ENCODE measurements at places on chromosomes 2 and 18.
A peak's percentile ranks its signal among the peaks of the same experiment; 100 is the strongest.

GRCh38 chr18:75858754-75859153 lies 431.3 kb upstream of the SMIM21 start:
- no peak for DNase-seq

GRCh38 chr2:233422050-233422639 lies 67.9 kb downstream of the DGKD start:
- peak; percentile 84 for DNase-seq

- no peak for DNase-seq
These were observed 11.5 kb upstream of the KYNU start for GRCh38 chr2:142865924-142866323.

GRCh38 chr18:63131959-63132818 lies 187.4 kb downstream of the BCL2 start:
- no peak for DNase-seq

DNA sequence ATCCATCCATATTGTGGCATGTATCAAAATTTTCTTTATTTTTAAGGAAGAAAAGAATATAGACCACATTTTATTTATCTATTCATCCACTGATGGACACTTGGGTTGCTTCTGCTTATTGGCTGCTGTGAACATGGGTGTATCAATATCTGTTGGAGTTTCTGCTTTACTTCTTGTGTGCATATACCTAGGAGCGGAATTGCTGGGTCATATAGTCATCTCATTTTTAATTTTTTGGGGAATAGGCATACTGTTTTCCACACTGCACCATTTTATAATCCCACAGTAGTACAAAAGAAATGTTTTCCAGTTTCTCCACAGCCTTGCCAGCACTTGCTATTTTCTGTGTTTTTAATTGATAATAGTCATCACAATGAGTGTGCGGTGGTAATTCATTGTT lies 197.2 kb downstream of the ACKR3 start:
- DNase-seq = no peak

DNA sequence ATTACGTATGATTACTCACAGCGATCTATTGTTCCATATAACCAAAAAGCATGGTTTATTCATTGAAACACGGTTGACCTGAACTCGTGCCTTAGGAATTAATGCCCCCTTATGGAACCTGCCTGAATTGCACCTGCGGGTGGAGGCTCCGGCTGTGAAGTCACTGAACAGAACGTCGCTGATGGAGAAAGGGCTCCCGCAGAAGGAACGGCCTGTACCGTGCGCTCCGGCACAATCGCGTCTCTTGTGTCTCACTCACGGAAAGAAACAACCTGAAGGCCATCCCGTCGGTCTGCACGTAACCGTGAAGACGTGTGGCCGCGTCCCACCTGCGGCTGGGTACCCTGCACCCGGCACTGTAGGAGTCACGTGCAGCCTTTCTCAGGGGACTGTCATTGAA lies 133.1 kb downstream of the NFATC1 start:
- DNase-seq = peak; percentile 89

DNA sequence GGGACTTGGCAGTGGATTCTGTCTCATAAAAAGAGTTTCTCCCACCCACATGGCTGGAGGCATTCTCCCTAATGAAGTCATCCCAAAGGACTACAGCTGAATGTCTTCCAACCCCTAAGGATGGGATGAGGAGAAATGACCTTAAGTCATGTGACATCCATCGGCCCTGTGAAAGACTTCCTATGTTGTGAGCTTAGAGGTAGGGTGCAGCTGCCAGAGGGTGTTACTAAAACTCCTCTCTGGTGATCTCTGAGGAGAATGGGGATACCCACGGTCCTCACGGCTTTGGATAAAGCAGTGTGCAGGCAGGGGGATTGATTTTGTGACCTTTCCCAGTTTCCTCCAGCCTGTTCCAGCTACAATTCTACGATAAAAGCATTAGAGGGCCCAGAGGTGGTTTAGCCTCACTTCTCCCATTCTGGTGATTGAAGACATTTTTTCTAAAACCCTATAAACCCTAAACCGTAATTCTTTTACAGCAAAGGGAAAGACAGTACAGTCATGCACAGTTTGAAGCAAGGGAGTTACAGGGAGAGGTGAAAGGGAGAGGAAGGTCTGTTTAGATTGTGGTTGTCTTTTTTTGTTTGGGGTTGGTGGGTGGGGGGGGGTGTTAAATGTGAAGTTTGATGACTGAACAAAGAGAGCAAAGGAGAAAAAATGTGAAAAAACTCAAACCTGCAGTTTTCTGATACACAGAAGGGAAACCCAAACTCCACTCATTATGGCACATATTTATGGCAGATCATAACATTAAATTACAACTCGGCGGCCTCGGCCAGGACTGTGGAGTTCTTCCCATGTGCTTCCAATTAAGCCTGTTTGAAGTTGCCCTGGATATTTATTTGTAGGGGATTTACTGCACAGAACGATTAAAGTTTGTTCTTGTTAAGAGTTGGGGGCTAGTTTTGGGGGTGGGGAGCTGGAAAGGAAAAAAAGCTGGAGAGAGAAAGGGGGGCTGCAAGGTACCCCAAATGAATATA lies 26.6 kb upstream of the SLC14A2 start:
- no peak for DNase-seq

- no peak for DNase-seq
These were observed 2.0 kb upstream of the HK2 start for GRCh38 chr2:74831693-74832530.

DNA sequence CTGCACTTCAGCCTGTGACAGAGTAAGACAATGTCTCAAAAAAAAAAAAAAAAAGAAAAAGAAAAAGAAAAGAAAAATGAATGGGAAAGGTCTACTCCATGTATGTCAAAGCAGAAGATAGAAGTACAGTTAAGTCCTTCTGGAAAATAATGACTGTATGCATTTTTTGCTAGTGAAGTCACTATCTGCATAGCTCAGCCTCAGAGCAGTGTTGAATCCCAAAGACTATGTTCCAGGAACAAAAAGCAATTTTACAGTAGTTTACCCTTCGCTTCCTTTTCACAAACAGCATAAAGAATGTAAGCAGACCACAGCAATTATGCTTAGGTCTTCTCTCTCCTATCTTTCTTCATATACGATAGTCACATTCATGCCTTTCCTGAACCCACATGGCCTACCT lies 497.4 kb downstream of the CMPK2 start:
- DNase-seq = no peak

DNA sequence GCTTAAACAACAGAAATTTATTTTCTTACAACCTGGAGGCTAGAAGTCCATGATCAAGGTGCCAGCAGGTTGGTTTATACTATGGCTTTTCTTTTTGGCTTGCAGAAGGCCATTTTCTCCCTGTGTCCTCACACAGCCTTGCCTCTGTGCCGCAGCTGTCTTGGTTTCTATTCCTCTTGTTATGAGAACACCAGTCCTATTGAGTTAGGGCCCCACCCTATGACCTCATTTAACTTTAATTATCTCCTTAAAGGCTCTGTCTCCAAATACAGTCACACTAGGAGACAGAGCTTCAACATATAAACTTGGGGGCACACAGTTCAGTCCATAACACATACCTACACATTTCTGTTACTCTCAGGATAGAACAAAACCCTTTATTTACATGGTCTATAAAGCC lies 17.3 kb upstream of the RHOB start:
- DNase-seq = no peak
